ENCODE measurements at places on chromosomes 7 and 10.

DNA sequence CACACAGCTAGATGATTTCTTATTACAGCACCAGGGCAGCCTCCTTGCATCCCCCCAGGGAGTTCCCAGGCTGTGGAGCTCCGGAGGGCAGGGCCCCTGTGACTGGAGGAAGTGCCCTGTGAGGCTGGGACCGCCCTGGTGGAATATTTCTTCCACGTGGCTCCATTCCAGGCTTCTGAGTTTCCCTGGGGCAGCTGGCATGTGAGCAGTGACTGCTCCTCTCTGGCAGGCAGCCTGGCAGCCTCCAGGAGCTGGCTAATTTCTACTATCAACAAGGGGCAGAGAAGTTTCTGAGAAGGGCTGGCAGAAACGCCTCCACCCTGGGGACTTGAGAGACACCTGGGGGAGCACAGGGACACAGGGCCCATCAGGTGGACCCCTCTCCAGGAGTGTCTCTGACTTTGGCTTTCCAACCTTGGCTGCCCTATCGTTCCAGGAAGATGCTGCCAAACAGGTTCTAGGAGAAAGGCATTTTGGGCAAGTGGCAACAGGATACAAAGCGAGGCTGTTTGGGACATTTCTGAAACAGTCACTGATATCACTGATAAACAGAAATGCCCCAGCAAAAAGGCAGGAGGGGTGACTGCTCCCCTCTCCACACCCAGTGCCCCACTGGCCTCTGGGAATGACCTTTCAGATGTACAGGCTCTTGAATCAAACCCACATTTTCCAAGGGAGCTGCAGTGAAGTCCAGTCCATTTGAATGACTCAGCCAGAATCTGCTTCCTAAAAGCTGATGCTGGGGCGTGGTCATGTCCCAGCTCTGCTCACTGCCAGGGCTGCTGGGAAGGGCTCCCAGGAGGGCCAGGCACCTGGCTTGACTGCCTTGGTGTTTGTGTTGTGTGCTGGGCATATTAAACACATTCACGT lies 16.1 kb downstream of the MYOF start:
- DNase-seq: no peak

GRCh38 chr10:871951-872403 lies 59.5 kb downstream of the LARP4B start:
- no peak for DNase-seq

DNA sequence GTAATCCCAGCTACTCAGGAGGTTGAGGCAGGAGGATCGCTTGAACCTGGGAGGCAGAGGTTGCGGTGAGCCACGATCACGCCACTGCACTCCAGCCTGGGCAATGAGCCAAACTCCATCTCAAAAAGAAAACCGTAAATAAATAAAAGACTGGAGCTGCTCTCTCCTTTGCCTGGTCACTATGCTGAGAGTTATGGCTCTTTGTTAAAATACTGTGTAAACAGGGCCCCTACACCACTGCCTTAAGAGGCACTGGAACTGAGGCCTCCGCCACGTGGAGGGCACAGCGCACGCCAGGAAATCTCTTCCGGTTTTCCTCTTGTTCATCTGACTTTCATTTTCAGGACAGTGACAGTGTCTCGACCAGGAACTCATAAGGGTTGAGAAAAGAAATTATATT lies 123.3 kb downstream of the PAXIP1 start:
- no peak for DNase-seq

GRCh38 chr10:51630640-51631005 lies 68.8 kb downstream of the CSTF2T start:
- DNase-seq: no peak

DNA sequence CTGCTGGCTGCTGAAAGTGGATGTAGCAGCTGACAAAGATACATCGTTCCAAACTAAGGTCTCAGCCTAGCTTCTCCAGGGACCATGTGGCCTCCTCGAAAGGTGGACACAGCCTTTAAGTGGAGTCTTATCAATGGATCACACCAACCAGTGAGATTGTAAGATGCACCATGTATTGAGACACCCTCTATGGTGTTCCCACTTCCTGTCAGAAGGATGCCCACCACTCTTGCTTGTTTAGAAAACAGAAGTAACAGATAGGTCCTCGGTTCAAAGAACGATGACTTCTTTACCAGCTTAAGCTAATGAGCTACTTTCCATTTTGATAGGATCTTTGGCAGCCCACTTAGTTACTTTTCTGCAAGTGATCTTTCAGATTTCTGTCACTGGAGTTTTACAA lies 34.3 kb downstream of the SLC25A13 start:
- DNase-seq: no peak

GRCh38 chr10:92278996-92279696 lies 11.7 kb downstream of the CPEB3 start:
- no peak for DNase-seq

GRCh38 chr10:121509112-121509511 lies 89.1 kb downstream of the FGFR2 start:
- DNase-seq: no peak

DNA sequence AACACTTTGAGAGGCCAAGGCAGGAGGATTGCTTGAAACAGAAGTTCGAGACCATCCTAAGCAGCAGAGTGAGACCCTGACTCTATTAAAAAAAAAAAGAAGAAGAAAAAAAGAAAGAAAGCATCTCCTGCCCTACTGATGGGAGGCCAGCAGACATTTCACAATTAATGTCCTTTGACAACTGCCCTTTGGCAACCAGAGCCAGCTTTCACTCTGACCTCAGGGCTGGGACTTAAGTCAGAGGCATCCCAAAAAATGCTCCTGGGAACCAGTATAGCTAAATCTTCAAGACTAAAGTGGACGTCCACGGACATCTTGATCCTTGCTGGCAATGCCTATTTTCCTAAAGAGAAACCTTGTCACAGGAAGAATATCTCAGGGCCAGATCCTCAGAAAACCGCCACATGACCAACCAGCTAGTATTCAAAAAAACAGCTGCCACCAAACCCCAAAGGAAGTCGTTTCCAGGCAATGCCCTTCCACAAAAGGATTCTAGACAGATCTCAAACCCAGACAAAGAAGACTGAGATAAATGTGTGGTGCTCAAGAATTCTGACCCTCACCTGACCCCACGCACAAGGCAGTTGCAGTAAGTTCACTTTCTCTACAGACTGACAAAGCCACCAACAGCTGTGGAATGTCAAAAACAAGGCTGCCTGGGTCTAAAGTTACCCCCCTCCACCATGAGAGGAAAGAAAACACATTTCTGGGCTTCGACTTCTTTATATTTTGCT lies 18.4 kb downstream of the GFRA1 start:
- no peak for DNase-seq

- DNase-seq: no peak
Measured at GRCh38 chr10:127353544-127353943, 157.2 kb upstream of the INSYN2A start.

- DNase-seq: peak; percentile 25
Measured at GRCh38 chr7:100799037-100799896, 28.1 kb downstream of the EPHB4 start.
